ENCODE measurements at places on chromosomes 6 and 20. TPM values are rescaled to one million over a fixed set of nuclear protein-coding genes. Genes with fewer than 3 reads are reported as not detected.

Gene PACRG
- total RNA-seq = 8.2 TPM

Gene PGC
- not detected for total RNA-seq

Gene MAPK13
- total RNA-seq = 0.87 TPM

Gene OR2H2
- total RNA-seq = not detected

Gene WFDC5
- total RNA-seq = not detected

Gene MUCL3
- not detected for total RNA-seq

Gene SRMS
- total RNA-seq = not detected

Gene IL17A
- total RNA-seq = not detected

Gene LGSN
- total RNA-seq = not detected

Gene MAD2L1BP
- total RNA-seq = 28.3 TPM

Gene TMEM74B
- 4.1 TPM for total RNA-seq

Gene RBM12
- total RNA-seq = 45.7 TPM

Gene MRS2
- 44.3 TPM for total RNA-seq

Gene BCKDHB
- 24.3 TPM for total RNA-seq

Gene CDC5L
- 20.1 TPM for total RNA-seq

Gene WFDC12
- not detected for total RNA-seq

Gene TOX2
- total RNA-seq = 0.47 TPM

Gene PKIG
- 195 TPM for total RNA-seq

Gene TLDC2
- total RNA-seq = not detected

Gene COL9A3
- total RNA-seq = 2.9 TPM

Gene RBL1
- 4.9 TPM for total RNA-seq

Gene ZNF391
- 0.97 TPM for total RNA-seq

Gene BPIFB1
- not detected for total RNA-seq

Gene ETV7
- total RNA-seq = 0.15 TPM

Gene SMOC2
- total RNA-seq = 18.7 TPM

Gene VGLL2
- total RNA-seq = not detected

Gene BTNL2
- total RNA-seq = not detected

Gene LIN28B
- total RNA-seq = not detected

Gene CLPSL1
- total RNA-seq = not detected

Gene SLC2A4RG
- 104 TPM for total RNA-seq

Gene OXT
- total RNA-seq = not detected

Gene THBD
- total RNA-seq = 13.1 TPM

Gene KCNQ2
- total RNA-seq = 0.52 TPM

Gene SEMG1
- total RNA-seq = not detected

Gene RBM38
- 89.3 TPM for total RNA-seq

Gene PARD6B
- total RNA-seq = 7.1 TPM

Gene SLC17A1
- not detected for total RNA-seq

Gene GSTA4
- 8.0 TPM for total RNA-seq

Gene PACSIN1
- total RNA-seq = 13.6 TPM

Gene PRL
- total RNA-seq = not detected

Gene BMP5
- total RNA-seq = 2.8 TPM

Gene GABRR1
- not detected for total RNA-seq

Gene ID4
- total RNA-seq = 3.0 TPM

Gene CASS4
- total RNA-seq = 0.55 TPM

Gene SRSF6
- 56.5 TPM for total RNA-seq

Gene PRR3
- total RNA-seq = 2.9 TPM

Gene CD93
- 41.0 TPM for total RNA-seq

Gene EGFL8
- 7.7 TPM for total RNA-seq

Gene BRPF3
- 23.5 TPM for total RNA-seq

Gene PRR18
- not detected for total RNA-seq

Gene RCAN2
- 254 TPM for total RNA-seq

Data from left ventricle myocardium superior (tissue), 1 donor.